ENCODE measurements at places on chromosomes 11 and 22. TPM values are rescaled to one million over a fixed set of nuclear protein-coding genes. Genes with fewer than 3 reads are reported as not detected.

- no peak overlapping the region for H3K27ac ChIP-seq
- no peaks in the 10 kb centered on the region for H3K27me3 ChIP-seq
- no peaks in the 10 kb centered on the region for H3K4me1 ChIP-seq
- no peak overlapping the region for H3K4me3 ChIP-seq
- H3K36me3 ChIP-seq = no peaks in the 10 kb centered on the region
Measured at GRCh38 chr11:111585371-111585770, 16.9 kb upstream of the SIK2 start.

- no peaks in the 10 kb centered on the region for H3K27me3 ChIP-seq
- peak; percentile 60 for DNase-seq
- H3K27ac ChIP-seq = no peak overlapping the region
- no peaks in the 10 kb centered on the region for H3K4me1 ChIP-seq
- H3K36me3 ChIP-seq = no peaks in the 10 kb centered on the region
- H3K4me3 ChIP-seq = no peak overlapping the region
Measured at GRCh38 chr22:22710719-22711531, 66.5 kb downstream of the GGTLC2 start.

The LRRC10B gene
- not detected for total RNA-seq

- H3K4me1 ChIP-seq = no peaks in the 10 kb centered on the region
- H3K36me3 ChIP-seq = peaks cover 10% of the 10 kb centered on the region
- H3K4me3 ChIP-seq = no peak overlapping the region
- no peaks in the 10 kb centered on the region for H3K27me3 ChIP-seq
Measured at GRCh38 chr11:76023236-76024068, 182.8 kb downstream of the WNT11 start.
